ENCODE measurements at places on chromosomes 3 and 15.

- DNase-seq = no peak
Observed at GRCh38 chr15:82936966-82937711, 15.4 kb downstream of the HOMER2 start.

GRCh38 chr15:74842581-74843444 is at the start of gene ULK3:
Gene ULK3, minus strand, starts transcription at chr15:74843156. Its CDS starts 51 bp downstream, at chr15:74843105.
- peak; percentile 83 for DNase-seq

DNA sequence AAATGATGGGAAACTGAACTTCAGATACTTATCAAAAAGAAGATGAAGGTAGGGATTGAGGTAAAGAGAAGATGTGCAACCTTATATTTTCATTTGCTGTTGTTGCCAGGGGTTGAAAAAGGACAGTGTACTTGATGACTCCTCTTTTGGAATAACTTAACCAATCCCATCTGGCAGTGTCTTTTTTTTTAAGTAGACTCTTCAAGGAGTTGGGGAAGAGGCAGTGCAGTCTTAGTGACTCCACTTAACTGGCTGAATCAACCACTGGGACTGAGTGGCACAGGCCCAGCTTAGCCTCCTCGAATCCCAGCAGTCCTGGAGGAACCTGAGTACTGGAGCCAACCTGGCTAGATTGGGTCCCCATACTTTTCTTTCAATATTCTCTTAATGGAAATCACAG is 27.3 kb upstream of the FILIP1L start:
- DNase-seq = no peak

- no peak for DNase-seq
Observed at GRCh38 chr15:61256231-61256630, 27.1 kb upstream of the RORA start.
